ENCODE measurements at places on chromosomes 12 and 14.

- DNase-seq = no peak
These were observed 120.4 kb upstream of the TMCC3 start for GRCh38 chr12:94770791-94771190.

GRCh38 chr12:25935355-25936144 is 22.9 kb upstream of the RASSF8 start:
- DNase-seq = no peak

DNA sequence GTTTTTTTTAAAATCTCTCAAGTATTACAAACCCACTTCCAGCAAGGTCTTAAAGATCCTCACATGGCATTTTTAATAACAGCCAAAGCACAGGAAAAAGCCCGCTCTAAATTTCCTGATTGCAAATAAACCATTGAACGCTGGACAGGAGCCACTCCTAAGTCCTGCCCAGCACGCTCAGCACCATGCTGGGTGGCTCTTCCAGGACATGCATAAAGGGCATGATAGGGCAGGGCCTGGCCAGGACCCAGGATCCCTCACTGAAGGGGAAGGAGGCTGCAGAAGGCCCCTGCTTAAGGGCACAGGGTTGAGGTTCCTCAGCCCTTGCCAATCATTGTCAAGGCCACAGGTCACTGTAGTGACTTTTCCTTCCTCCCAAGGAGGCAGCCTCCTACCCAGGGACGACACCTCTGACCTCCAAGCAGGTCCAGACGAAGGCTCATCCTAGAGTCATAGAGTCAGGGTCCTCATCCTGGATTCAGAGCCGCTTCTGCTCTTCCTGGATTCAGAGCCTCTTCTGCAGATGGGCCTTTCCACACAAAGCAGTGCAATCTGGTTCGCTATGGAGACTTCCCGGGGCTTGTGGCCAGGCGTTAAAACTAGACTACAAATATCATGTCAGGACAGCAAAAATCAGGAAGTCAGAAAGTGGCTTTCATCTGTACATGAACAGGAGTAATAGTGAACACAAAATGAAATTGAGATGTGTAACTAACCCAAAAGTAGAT is 123.8 kb downstream of the GCH1 start:
- DNase-seq = no peak

DNA sequence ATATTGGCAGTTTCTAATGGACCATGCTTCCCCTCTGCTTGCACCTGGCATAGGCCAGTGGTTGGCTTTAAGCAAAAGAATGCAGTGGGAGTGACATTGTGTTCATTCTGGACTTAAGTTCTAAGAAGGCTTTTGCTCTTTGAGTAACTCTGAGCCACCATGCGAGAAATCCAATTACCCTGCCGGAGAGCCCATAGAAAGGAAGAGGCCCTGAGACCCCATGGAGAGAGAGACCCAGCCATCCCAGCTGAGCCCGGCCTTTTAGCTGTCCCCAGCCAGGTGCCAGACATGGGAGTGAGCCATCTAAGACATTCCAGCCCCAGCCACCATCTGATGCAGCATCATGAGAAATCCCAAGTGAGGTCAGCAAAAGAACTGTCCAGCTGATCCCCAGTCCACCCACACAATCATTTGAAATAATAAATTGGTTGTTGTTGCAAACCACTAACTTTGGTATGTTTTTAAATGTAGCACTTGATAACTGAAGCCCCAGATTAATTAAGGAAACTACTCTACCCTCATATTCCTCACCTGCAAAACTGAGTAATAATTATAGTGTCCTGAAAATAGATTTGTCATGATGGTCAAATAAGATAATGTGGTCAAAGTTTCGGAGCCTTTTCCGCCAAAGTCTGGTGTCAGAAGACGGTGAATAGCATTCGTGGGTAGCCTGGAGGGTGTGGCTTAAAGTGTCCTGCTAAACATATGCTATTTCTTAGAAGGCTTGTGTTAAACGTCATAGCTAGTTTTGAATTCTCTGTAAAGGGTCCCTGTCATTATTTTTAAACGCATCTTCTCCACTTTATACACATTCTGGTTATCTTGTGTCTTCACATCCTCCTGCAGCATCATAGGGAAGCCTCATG is 166.6 kb upstream of the PELI2 start:
- DNase-seq = no peak

DNA sequence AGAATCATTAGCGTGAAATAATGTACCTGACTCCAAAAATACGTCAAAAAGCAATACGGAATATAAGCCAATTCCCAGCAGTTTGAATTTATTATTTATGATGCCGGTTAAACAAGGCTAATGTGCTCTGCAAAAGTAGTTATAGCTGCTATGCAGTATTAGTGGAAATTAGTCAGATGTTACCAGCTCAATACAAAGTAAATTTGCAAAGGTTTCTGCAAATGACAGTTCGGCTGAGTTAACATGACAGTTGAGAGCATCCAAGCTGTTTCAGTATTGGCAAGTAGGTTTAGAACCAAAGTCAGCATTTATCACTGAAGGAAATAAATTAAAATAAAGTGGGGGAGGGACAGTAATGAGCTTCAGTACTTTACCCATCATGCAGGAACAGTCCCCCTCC is 1665.8 kb upstream of the FLRT2 start:
- no peak for DNase-seq

DNA sequence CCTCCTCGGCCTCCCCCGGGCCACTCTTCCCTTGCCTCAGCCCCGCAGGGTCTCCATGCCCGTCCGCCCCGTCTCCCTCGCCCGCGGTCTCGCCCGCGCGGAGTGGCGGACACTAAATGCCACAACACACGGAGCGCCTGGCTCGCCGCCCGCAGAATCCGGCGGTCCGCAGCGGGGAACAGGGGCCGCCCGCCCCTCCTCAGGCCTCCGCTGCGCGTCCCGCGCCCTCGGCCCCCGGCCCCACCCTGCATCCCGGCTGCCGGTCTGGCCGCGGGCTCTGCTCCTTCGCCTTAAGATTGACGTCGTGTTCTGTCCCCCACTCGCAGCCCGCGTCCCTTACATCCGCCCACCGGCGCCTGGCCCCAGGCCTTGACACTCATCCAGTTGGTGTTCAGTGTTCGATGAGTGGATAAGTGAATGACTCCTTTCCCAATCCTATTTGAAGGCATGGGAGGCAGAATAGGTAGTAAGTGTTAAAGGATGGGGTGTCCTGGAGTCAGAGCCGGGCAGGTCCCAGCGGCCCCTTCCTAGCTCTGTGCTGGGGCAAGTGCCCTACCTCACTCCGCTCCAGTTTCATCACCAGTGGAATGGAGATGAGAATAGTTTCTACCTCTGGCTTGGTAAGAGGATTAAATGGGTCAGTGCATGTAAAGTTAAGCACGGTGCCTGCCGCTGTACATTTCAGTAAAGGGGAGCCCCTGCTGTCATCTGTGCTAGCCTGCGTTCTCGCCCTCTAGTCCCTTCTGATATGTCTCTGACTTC is 622 bp downstream of the TECPR2 start:
- DNase-seq = no peak

DNA sequence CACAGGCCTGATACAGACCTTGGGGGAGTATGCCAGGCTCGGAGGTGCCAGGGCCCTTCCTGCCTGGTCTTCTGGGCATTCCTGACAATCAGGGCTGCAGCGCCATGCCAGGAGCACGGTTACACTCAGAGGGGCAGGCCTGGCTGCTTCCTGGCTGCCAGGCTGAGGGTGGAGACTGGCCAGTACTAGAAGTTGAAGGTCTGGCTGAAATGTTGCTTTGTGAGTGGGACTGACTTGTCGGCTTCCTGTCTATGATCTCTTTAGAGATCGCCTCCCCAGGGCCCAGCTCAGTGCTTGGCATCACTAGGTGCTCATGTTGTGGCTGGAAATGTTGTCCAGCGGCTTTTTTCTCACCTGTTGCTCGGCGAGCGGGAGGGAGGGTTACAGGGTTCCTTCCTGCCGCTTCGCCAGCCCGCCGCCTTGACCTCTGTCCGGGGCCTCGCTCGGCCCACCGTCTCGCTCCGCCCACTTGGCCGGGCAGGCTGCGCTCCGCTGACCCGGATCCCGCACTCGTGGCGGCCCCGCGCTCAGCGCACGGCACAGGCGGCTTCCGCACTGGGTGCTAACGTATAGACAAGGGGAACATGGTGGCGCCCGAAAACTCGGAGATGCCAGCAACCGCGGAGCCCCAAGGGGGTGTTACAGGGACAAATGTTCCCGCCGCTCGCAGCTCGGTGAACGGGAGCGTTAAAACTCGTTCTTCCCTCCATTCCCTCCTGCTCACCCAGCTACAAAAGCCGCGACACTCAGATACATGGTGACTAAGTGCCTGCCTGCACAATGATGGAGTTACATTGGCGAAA is 32.6 kb downstream of the PAPLN start:
- DNase-seq = no peak

GRCh38 chr12:74889073-74889472 is 320.6 kb downstream of the KCNC2 start:
- DNase-seq = no peak

DNA sequence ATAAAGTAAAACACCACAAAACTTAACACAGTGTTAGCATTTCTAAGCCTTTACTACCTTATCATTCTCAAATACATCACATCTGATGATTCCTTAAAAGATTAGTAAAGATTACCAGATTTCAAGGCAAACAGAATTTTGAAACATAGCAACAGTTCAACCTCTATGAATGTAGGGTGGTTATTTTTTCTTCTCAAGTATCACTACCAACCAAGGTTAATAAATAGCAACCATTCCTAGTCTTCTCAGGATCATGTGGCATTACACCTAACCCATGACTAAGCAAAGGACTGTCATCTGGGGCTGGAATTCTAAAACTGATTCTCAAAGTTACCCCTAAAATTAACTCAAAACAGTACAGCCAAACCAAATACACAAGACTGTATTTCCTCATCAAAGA is 39.4 kb upstream of the CSRNP2 start:
- DNase-seq = no peak

DNA sequence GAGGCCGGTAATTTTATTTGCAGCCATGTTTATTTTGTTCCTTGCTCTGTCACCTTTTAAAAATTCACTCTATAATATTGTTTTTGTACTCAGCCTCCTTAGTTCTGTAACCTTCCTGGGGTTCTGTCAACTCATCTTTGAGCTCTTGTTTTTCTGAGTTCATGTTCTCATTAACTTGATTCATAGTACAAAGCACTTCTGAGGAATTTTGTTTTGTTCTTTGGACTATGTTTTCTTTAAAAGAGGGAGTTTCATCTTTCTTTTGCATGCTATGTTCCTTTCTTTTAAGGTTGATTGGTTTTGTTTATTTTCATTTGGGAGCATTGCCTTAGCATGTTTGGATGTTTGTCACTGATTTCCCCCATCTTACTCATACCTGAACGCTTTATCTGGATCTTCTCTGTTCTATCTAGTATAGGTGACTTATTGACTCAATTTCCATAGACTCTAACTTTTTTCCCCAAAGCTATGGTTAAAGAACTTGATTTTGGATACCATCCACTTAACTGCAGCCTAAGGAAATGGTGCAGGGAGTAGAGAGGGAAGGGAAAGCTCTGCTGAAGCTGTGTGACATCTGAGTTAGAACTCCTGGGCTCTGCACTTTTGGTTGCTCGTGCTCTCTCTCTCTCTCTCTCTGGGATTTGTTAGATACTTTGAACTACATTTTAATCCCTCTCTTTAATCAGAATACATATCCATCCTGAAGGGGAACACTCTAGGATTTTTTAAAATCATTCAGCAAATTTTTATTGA is 268.5 kb downstream of the PAWR start:
- DNase-seq = no peak

DNA sequence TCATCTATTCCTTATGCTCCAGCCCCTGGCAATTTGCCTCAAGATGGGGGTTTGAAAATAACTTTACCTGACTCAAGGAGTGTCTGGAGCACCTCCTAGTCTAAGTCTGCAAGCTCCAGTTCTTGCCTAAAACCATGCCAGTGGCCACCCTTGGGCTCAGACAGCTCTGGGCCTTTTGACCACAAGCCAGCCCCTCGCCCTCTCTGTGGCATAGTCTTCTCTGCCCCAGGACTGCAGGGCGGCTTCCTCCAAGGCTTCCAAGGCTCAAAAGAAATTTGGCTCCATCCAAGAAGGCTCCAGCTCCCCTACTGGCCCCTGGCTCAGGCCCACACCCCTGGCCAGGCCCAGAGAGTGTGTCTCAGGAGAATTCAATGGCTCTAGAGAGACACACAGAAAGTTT is 14.8 kb downstream of the ACVRL1 start:
- no peak for DNase-seq

DNA sequence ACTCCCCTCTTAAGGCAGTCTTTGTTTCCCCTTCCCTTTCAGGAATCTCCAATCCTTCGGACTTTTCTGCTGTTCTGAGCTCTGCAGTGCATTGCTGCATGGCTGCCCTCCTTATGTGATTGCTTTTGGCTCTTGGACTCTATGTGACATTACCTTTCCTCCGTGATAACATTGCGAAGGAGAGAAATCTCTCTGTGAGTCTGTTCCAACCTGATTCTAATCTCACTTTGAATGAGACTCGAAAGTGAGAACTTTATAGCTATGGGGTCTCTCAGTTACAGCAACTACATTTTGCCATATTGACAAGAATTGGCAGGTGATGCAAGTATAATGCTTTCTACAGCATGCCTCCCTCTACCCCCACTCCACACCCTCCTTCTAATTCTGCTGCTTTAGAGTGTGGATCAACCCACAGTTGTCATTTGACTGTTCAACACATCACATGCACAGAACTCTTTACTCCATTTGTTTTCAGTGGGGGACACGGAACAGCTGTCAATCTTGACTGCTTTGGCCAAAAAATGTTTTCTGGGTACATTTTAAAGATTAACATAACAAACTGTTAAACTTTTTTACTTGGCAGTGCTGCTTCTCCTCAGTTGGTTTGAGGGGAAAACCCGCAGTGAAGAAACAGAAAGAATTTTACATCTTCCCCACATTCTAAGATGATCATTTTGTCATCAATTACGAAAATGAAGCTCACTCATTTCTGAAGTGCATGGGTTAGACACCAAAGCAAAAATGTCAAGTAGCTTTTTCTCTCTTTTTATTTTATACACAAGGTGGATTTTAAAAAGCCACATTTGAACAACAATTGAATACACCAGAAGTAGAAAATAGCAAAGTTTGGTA is 125.5 kb upstream of the RMST start:
- DNase-seq = no peak

DNA sequence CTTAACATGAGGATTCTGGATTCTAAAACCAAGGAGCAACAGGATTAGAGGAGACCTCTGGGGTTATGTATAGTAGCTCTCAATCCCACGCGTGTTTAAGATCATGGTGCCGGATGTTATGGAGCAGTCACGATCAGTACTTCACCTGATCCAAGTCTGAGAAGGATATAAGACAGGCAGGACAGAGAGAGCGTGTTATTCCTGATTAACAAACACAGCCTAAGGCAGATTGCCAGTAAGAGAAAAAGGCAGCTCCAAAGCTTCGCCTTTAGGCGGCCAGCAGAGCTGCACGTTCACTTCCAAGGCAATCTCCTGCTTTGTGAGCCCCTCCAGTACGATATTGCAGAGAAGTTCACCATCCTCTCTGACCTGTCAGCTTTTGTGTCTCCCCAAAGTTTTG is 5.5 kb downstream of the SETD3 start:
- DNase-seq = no peak

GRCh38 chr14:84770030-84770429 is 759.9 kb upstream of the FLRT2 start:
- DNase-seq = no peak

- DNase-seq = no peak
These were observed 22.3 kb downstream of the HDAC7 start for GRCh38 chr12:47797441-47797840.

GRCh38 chr14:54025661-54026060 is 69.0 kb upstream of the BMP4 start:
- DNase-seq = no peak

All from stimulated activated CD4-positive, alpha-beta T cell treated with anti-CD3 and anti-CD28 coated beads, Interleukin-15, amount 100 ng/mL, for 1 hour (primary cell).